GM06990 (cell line): ENCODE measurements at places on chromosomes 3 and 15.
A peak's percentile ranks its signal among the peaks of the same experiment; 100 is the strongest.

DNA sequence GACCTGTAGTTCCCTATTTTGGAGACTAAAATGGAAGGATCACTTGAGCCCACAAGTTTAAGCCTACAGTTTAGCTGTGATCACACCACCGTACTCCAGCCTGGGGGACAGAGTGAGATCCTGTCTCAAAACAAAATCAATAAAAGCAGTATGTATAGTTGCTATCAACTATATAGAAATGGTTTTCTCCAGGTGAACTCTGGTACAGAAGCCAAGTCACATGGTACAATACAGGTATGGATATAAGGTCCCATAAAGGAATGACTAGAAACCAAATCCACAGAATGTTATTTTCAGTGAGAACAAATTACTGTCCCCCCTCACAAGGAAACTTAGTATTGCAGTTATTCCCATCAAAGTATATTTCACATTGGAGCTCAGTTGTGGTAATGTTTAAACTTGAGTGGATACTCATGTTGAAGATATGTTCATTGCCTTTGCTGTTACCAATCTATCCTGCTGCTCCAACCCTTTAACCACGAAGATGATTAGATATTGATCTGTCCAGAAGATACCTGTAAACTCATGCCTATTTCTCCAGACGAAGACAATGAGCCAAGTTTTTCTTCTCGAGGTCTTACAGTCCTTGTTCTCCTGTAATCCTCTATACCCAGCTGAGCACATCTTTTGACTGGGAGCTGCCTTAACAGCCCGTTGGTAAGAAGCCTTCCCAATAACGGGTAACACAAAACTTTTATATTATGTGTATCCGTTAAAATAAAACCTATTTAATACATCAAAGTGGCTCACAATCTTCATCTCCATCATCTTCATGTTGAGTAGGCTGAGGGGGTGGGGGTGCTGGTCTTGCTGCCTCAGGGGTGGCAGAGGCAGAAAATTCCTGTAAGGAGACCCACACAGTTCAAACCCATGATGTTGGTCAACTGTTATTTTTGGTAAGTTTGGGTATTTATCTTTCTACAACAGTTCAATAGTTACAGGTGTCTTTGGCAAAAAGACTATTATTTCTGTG lies 24.6 kb downstream of the TRA2B start:
- no peak for DNase-seq

DNA sequence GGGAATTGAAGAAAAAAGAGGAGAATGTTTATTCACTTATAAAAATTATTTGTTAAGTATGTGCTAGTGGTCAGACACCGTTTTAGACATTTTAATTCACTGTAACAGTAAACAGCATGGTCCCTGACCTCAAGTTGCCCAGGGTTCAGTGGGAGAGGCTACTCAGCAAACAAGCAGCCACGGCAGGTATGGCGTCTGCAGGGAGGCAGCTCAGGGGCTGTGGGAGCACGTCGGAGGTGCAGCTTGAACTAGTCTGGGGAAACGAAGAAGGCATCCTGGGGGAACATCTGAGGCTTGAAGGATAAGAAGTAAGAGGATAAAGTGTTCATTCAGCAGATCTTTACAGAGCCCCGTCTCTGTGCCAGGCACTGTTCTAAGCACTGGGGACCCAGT lies 66.0 kb downstream of the CRTC3 start:
- DNase-seq = peak; percentile 69

- no peak for DNase-seq
These were observed 95.3 kb downstream of the CHL1 start for GRCh38 chr3:291646-292436.

DNA sequence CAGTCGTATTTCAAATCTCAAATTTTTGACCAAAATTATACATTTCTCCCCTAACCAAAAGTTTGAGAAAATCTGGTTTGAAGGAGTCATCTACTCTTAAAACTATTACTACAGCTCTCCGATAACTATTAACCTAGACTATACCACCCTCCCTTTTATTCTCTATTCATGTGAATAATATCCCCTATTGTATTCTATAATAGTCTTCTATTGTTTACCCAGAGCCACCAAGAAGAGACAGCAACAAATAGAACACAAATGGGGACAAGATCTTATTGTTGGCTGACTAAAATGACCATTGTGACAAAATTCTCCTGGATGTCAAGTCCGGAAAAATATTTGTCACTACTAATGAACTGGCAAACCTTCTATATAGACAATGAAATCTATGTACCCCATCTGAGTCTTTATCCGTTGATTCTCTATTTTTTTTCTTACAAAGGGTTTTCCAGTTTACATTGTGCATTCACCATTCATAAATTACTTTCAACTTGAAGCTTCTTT lies 618.0 kb downstream of the CADM2 start:
- DNase-seq = no peak

DNA sequence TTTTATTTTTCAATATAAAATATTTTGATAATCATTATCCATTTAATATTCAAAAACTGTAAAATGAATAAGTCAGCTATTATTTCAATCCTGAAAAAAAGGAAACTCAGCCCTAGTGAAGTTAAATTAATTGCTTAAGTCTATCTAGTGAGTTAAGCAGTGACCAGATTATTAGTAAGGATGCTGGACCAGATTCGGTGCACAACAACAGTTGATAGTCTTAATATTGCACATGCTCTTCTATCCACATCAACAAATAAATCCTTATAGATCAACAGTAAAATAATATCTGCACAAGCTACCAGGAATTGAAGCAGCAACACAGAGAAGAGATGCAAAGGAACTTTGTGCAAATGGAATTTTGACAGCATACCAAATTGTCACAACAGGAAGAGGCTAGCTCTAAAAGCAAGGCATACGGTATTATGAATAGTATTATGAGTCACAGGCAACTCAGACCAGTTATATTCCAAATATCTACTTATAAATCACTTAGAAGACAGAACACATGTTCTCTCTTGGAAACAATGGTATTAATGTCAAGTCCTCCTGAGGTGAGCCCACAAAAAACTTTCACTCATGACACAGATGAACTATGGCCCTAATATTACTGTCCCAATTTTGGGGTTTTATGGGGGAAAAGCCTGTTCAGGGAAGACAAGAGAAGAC lies 24.9 kb downstream of the VPS13C start:
- no peak for DNase-seq

DNA sequence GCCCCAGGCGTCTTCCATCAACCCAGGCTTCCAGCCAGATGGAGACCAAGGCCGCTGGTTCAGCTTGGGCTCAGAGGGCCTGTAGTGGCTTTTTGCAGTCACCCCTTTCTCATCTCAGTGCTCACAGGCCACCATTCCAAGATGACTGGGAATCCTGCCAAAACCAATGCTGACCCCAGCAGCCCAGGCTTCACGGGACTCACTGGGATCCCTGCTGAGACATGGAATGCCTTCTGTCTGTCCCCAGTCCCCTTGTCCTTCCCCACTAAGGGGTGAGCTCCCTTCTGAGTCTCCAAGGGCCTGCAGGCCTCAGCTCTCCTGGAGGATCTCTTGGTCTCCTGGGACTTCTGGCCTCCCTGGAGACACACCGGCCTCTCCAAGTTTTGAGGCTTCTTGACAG lies 77.4 kb upstream of the SEC13 start:
- no peak for DNase-seq

GRCh38 chr3:23748398-23749110 lies 57.2 kb upstream of the UBE2E1 start:
- no peak for DNase-seq

GRCh38 chr15:99143655-99144610 lies 39.1 kb downstream of the SYNM start:
- DNase-seq = no peak
